Stimulated activated CD4-positive, alpha-beta T cell treated with anti-CD3 and anti-CD28 coated beads, Interleukin-4, amount 100 ng/mL, for 24 hours (primary cell): ENCODE measurements at places on chromosomes 3 and 15.

- no peak for DNase-seq
These were observed 152.5 kb downstream of the LRRK1 start for GRCh38 chr15:101071651-101072050.

- no peak for DNase-seq
These were observed 2.5 kb downstream of the FEM1B start for GRCh38 chr15:68279779-68280753.

DNA sequence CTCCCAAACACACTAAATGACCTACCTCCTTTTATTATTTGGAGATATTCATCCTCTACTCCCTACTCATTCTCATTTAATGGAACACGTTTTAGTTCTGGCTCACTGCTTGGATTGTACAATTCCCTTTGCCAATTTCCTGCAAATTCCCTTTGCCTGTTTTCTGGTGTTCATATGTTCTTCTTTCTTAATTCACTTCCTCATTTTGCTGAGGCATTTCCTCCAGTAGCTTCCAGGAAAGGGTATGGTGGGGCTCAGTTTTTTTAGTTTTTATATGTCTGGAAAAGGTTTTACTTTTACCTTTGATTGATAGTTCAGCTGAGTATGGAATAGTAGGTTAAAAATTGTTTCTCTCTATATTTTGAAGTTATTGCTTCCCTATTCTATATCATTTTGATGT, 143.6 kb upstream of the GOLIM4 start:
- DNase-seq = no peak

- DNase-seq = no peak
These were observed 28.9 kb downstream of the GRAMD1C start for GRCh38 chr3:113867506-113867905.

DNA sequence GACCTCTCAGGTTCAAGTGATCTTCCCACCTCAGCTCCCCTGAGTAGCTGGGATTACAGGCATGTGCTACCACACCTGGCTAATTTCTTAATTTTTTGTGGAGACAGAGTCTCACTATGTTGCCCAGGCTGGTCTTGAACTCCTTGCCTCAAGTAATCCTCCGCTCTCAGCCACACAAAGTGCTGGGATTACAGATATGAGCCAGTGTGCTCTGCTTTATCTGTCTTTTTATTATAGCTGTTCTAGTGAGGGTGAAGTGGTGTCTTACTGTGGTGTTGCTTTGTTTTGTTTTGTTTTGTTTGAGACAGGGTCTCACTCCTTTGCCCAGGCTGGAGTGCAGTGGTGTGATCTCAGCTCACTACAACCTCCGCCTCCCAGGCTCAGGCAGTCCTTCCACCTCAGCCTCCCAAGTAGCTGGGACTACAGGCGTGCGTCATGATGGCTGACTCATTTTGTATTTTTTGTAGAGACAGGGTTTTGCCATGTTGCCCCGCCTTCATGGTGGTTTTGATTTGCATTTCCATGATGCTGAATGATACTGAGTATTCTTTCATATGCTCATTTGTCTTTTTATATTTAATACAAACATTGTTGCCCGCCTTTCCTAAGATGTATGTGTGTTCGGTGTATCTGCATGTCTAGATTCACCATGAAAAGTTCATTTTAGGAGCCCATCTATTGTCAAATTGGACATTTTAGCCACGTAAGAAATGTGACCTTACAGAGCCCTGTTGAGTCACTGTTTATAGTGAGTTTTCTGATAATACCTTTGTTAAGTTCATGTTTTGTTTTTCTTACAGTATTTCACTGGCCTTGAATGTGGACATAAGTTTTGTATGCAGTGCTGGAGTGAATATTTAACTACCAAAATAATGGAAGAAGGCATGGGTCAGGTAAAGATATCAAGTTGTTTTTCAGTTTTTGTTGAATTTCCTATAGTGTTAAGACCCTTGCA, 80.6 kb downstream of the ARIH1 start:
- DNase-seq = peak; percentile 55

DNA sequence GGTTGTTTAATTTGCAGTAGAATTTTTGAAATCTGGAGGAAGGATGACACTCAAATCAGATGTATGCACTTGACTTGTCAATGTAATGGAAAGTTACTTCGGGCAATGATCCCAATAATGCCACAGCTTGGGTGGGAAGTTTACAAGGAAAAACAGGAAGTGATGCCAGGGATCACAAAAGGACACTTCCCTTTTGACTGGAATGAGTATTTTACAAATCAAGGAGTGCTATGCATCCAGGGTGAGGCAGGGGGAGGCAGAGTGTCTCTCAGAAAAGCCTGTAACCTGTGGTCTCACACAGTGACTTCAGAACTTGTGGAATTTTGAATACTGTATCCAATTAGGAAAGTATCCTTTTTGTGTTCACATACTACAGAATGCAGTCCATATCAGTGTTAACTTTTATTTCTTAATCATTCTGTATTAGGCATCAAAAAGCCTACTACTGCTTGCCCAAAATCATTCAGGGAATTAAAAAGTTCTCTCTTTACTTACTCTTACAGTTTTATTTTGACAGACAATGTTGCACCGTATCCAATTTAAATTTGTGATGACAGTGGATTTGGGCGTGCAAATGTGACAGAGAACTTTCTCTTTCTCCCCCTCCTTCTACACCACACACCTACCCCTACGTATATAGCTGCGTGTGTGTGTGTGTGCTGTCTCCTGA, 445.1 kb downstream of the MECOM start:
- no peak for DNase-seq

DNA sequence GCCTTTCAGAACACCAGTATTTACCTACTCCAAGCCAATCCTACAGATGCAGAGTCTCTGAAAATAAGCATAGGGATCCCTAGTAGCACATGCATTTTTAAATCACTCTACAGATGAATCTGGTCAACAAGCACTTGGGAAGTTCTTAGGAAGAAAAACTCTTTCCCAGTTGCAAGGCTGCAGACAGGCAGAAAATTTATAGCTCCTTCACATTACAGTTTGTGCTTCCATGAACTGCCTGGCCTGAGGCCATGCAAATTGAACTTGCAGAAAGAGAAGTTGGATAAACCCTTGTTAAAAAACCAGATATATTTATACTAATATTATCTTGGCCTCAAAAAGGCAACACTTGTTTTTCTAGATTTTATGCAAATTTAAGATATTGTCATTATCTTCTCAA, 256.9 kb downstream of the EPHA3 start:
- DNase-seq = no peak

- no peak for DNase-seq
These were observed 30.8 kb downstream of the PCCB start for GRCh38 chr3:136280961-136281360.

GRCh38 chr15:88939486-88939806, 26.3 kb upstream of the MFGE8 start:
- no peak for DNase-seq

DNA sequence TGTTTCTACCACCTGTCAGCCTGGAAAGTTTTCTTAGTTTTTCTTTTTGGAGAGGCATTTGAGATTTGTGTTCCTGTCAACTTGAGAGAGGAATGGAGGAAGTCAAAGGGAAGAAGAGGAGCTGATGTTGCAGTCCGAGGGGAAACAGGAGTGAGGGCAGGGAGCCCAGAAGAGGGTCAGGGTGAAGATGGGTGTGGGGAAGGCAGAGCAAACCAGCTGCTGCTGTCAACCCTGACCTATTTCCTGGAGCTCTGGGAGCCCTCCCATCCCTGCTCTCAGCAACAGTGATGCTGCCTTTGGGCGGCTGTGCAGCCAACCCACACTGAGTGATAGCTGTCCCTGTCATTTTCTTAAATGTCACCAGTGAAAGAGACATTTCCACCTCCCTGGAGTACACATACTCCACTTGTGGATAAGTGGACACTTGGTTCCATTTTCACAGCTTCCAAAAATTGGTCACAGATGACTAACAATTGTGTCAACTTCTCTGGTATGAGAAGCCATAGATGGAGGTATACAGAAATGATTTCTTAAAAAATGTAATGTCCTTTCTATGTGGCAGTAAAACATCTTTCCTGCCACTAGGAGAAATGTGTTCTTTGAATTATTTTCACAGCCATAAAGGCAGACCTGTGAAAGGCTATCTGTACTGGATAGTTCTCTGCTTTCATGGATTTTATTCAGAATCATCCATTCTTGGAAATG, 556.3 kb upstream of the TBL1XR1 start:
- no peak for DNase-seq

DNA sequence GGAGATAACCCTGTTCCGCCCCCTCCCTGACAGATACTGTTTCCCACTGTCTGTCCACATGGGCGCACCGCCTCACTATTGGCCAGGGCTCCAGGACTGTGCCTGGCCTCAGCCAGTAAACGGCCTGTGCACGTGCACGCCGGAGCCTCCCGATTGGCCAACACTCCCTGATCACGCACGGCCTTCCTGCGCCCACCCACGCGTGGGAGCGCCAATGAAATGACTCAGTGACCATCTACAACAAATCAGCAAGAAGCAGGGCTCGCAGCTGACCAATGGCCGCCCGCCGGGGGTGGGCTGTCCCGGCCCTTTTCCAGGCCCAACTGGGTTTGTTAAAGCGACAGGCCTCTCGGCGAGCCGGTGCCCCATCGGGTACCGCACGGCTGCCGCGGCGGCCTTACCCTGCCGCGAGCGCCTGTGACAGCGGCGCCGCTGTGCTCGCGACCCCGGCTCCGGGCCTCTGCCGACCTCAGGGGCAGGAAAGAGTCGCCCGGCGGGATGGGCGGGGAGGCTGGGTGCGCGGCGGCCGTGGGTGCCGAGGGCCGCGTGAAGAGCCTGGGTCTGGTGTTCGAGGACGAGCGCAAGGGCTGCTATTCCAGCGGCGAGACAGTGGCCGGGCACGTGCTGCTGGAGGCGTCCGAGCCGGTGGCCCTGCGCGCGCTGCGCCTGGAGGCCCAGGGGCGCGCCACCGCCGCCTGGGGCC, at the start of gene ARRDC4:
TSS of gene ARRDC4 (plus strand) at position 340 of the 703 bp plus-strand sequence. CDS start at position 499, 159 bp downstream.
- DNase-seq = peak; percentile 97

GRCh38 chr3:73633916-73634344, 9.2 kb upstream of the PDZRN3 start:
- DNase-seq = no peak

- DNase-seq = no peak
These were observed 785 bp upstream of the MYRIP start for GRCh38 chr3:39808467-39809180.

GRCh38 chr3:143252931-143253330, 133.4 kb downstream of the CHST2 start:
- no peak for DNase-seq

- DNase-seq = no peak
These were observed 29.5 kb upstream of the USP3 start for GRCh38 chr15:63474810-63475316.

- no peak for DNase-seq
These were observed 26.7 kb upstream of the TMEM158 start for GRCh38 chr3:45252826-45253225.

- DNase-seq = peak; percentile 84
These were observed 73.4 kb downstream of the NUP210 start for GRCh38 chr3:13346481-13347389.

GRCh38 chr3:127525373-127525772, 65.2 kb downstream of the TPRA1 start:
- DNase-seq = no peak

DNA sequence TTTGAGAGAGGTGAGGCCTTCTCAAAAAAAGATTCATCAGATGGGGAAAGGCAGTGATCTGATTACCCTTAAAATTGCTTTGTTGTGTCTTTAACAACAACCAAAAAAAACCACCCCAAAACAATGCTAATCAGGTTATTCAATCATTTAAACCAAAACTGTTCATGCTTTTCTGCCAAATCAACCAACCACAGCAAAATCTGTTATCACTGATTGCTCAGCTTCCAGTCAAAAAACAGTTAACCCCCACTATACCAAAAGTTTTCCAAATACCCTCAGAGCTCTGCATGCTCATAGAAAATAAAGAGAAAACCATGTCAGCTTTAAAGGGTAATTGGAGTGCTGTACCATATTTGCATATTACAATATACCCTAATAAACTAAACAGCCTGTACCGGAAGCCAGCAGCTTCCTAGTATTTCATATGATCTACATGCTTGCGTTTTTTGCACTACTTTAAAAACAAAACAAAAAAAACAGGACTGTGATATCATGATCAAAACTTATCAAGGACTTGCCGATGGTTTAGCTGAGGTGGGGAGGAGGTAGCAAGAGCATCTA, 22.8 kb downstream of the SATB1 start:
- no peak for DNase-seq

GRCh38 chr3:77935418-77935817, 895.5 kb downstream of the ROBO2 start:
- no peak for DNase-seq

DNA sequence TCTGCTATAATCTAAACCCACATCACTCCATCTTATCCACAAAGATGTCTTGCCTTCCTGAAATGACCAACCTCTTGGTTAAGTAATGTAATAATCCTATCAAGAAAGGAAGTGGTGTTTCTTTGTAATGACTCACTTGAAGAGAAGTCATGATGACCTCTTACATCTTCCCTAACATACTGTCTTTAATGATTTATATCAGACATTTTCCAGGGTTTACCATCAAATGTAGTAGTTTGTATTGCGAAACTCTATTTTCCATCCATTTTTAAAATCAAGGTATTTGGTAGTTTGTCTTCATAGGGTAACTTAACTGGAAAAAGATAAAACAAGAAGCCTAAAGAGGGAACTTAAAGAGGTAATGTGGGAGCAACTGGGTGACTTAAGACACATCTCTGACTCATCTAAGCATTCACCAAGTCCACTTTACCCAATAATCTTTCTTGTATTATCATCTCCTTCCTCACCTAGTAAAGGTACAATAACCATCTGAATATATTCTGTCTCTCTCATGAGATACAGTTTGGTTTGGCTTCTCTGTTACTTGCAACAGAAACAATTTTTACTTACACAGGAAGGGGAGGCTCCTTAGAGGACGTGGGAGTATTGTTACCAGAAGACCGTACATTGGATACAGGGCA, 5.7 kb upstream of the MAPK6 start:
- DNase-seq = no peak

DNA sequence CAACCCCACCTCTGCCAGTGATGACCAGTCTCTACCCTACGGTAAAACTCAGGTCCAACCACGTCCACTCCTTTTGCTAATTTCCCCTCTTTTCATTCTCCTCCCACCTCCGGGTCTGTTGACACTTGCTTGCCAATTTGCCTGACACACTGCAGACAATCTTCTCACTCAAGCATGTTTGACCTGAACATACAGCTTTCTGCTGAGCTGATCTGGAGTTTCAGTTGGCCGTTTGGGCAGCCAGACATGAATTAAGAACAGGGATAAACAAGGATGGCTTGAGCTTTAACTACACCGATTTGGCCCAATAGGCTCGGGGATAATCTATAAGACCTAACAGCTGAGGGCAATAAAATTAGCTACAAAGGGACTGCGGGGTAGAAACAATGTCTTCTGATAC, 758.6 kb upstream of the CFAP20DC start:
- no peak for DNase-seq
